ENCODE measurements at places on chromosomes 5 and 9.

DNA sequence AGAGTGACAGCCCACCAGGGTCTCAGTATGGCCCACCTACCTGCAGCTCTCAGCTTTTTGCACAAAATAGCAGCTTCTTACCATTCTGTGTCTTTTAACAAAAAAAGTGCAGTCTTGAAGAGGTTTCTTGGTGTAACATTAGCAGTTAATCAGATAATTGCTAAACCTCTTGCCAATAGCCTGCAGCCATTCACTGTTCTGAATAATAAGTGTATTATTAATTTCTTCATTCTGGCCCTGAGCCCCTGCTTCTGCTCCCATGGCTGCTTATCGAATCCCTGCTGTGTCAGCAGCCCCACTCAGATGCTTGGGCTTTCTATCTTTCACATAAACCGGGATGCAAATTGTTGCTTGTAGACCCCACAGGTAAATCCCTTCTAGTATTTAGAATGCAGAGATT is 485.9 kb downstream of the CAAP1 start:
- no peak for DNase-seq

DNA sequence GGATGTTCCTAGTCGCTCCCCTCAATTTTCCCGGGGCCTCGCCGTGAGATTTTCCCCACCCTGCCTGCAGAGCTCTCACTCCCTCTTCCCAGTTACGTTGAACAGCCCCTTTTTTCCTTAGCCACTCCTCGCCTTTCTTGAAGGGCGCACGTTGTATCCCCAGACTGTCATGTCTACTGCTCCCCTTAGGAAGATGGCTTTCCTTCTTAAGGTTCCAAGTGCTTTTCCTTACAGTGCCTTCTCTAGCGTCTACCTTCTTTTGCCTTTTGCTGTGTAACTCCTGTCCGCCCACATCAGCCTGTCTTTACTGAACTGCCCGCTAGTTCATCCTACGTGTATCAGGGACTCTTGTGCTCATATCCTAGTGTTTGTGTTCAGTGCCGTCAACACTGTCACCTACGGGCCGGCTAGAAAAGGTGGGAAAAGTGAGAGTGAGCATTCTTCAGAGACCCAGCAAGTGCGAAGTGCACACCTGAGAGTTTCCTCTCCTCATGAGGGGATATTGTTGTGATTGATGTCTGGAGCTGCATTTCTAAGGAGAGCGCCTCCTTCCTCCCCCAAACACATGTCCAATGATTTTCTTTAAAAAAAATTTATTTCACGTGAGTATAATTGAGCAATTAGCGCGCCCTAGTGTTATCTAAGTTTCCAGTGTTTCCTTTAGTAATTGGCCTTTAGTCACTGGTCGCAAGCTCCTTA is 764 bp downstream of the CAMLG start:
- no peak for DNase-seq

GRCh38 chr5:626850-627249 is 14.7 kb downstream of the CEP72 start:
- no peak for DNase-seq

GRCh38 chr5:94125107-94125506 is 383.7 kb upstream of the POU5F2 start:
- DNase-seq: no peak

DNA sequence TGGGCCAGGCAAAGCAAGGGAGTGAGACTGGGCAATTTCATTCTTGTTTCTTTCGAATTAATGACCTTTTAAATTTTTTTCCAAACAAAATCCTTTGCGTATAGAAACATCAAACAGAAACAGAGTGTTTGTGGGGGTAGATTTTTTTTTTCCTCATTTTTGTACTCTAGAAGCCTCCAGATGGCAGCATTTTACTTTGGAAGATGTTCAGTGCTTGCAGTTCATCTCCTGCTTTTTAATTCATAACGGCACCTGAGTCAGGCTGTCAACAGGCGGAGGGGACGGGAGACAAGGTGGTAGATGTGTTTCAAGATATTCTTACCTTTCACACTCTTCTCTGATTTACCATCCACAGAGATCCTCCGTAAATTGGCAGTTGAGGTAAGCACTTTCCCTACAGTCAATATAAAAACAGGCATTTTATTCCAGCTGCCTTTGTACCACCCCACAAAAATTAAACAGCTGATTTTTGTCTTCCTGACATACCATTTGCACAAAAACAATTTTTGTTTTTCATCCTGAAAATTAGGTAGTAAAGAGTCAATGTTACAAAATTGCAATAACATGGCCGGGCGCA is 99.5 kb upstream of the FBXL17 start:
- no peak for DNase-seq

DNA sequence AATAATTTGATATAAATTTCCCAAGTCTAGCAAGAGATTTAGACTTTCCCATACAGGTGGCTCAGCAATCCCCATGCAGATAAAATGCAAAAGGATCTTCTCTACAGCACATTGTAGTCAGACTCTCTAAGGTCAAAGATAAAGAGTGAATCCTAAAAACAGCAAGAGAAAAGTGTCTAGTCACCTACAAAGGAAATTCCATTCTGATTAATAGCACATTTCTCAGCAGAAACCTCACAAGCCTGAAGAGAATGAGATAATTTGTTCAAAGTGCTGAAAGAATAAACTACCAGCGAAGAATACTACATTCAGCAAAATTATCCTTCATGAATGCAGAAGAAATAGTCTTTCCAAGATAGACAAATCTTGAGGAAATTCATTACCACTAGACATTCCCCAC is 493.3 kb downstream of the PRELID2 start:
- DNase-seq: no peak

- no peak for DNase-seq
Observed at GRCh38 chr9:107431461-107431860, 58.1 kb downstream of the KLF4 start.

DNA sequence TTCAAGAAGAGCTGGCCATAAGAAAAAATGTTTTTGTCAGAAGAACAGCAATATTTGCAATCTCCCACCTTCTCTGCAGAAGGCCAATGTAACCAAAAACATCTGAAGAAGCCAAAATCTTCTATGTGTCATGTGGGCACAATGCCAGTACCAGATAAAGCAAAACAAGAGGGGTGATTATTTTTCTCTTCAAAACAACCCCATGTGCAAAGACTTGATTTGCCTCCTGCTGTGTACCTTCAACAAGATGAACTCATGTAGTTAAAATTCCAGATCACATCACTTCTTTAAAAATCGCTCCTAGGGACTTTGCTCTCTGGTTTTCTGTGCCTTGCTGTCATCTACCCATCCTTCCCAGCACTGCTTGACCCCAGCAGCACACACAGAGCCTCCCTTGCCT is 134.0 kb upstream of the MAP3K1 start:
- no peak for DNase-seq

DNA sequence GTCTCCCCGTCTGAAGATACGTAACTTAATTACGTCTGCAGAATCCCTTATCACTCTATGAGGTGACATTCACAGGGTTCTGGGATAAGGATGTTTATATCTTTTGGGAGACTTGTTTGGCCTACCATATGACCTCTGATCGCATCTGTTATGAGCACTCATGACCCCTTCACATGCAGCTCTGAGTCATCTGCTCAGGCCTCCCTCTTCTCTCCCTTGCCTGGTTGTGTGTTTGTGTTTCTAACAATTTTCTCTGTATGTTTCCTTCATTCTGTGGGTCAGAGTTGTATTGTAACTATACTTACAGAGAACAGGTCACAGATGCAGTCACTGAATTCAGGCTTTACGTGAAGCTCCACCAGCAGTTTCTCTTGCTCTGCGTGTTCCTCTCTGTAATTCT is 330.6 kb downstream of the TENT4A start:
- DNase-seq: no peak

DNA sequence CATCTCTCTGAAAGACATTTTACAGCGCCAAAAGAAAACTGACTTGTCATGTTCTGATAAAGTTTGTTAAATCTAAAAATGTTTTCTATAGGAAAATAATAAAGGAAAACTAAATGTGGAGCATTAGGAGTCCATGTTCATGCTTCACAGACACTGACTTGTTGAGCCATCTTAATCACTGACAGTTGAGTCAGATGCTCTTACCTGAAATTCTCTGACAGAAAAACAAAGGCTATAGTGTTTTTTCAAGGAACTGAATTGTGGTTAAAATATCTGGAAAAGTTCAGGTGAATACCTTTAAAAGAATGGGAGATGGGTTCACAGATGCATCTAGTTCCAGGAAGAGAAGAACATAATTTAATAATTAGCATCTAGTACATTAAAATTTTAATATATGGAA is 113.5 kb upstream of the SLC12A2 start:
- no peak for DNase-seq

- DNase-seq: no peak
Observed at GRCh38 chr9:27861887-27862286, 288.6 kb upstream of the C9orf72 start.

DNA sequence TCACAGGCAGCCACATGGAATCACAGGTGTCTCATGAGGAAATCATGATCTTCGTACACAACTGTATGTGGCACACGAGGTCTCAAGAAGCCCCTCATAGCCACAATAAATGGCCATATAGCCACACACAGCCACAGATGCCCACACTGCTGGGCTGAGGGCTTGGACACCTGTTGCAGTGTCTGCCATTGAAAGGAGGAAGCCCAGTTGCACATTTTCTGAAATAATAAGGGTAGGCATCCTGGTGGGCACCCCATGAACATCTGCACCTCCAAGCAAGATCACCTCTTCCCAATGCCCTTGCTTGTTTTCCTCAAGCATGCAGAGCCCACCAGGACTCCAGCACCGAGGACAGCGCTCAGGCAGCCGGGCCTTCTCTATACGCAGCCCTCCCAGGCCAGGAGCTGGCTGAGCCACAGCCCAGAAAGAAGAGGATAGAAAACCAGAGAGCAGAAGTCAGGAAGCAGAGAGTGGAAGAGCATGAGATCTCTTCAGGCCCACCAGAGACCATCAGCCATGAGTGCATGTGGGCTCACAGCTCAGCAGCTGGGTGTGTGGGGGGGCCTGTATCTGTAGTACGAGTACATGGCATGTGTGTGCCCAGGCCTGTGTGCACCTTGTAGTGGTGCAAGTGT is 1.0 kb upstream of the ACSL6 start:
- DNase-seq: no peak

DNA sequence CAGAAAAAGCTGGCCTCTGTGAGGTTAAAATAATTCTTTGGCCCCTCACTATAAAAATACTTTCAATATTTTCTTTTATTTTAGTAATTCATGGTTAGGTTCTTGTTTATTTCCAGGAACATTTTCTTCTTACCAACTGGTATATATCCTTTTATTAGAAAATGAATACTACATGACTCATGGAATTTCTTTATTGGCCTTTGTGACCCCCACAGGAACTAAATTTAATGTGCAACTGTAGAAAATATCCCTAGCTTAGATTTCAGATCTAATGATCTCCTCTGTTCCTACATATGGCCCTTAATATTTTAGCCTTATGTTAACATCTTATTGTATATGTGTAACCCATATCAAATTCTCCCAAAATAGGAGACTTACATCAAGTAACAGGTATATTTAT is 429.9 kb downstream of the NR2F1-AS1 start:
- no peak for DNase-seq

DNA sequence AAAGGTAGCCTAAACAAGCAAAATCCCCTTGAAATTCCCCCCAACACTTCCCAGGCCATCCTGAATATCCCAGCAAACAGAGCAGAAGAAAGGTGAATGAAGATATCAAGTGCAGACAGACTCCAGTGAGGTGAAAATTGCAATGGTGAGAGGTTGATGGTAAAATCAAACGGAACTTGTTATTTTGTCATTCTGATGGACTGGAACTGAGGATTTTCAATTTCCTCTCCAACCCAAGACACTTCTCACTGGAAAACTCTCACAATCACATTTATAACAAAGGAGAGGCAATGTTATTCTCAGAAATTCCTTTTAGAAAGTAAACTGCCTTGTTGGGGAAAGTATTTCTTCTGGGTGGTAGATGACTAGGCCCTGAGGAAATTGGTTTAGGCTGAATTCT is 412.4 kb upstream of the C9orf72 start:
- DNase-seq: no peak

GRCh38 chr5:110611817-110612216 is 114.7 kb downstream of the TMEM232 start:
- no peak for DNase-seq

GRCh38 chr5:170348137-170348633 is 41.0 kb downstream of the KCNMB1 start:
- no peak for DNase-seq

GRCh38 chr5:180315762-180316212 is 23.9 kb upstream of the MAPK9 start:
- peak; percentile 62 for DNase-seq

DNA sequence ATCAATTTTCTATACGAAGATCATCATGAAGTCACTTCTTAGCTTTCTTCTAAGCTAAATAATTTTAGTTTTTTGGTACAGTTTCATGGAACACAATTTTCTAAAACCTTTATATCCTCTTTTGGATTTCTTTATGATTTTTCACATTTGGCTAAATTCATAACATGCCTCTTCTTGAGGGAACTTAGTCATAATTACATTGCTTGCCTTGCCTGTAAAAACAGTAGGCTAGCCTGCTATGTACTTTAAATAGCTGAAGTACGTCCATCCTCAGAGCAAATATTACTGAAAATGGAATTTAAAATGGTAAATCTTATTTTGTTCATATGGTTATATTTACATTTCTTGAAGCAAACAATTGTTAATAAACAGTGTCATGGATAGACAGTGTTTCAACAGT is 225.0 kb downstream of the VPS13A start:
- no peak for DNase-seq

GRCh38 chr5:131164191-131165118 is 601 bp downstream of the HINT1 start:
- DNase-seq: peak; percentile 61

DNA sequence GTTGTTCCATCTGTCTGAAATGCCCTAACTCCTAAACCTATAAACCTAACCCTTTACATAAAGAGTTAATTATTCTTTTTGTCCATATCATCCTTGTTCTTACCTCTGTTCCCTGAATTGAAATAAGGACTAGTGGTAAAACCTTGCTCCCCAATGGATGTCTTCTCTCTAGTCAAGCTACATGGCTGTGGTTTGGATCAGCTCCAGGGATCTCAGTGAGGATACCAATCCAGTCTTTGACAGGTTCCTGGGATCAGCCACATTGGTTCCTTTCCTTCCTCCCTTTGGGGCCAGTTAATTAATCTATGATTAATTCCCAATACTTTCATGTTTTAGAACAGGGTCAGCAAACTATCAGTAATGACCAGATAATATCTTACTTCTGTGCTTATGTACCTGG is 151.6 kb downstream of the SIL1 start:
- DNase-seq: no peak

- DNase-seq: no peak
Observed at GRCh38 chr5:6261668-6262067, 116.7 kb downstream of the MED10 start.

- no peak for DNase-seq
Observed at GRCh38 chr5:149860801-149861322, 83.7 kb downstream of the PDE6A start.

DNA sequence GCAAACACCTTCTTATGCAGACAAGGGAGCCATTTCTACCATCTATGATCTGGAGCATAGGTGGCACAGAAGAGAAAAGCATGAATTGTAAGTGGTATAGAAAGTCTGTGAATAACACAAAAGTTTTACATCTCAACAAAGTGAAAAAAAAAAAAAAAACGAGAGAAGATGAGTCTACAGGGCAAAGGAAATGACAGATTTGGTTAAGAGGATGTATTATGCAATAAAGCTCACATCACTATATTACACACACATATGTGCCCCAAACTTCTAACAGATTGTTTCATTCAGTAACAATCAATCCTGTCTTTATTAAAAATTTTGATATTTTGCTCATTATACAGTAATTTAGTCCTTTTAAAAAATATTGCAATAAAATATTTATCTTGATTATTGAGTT is 49.8 kb downstream of the CERT1 start:
- DNase-seq: no peak

GRCh38 chr9:8604201-8604600 is 804.6 kb upstream of the DMAC1 start:
- no peak for DNase-seq

GRCh38 chr5:129342796-129343195 is 117.3 kb upstream of the ADAMTS19 start:
- DNase-seq: no peak
